Heart right ventricle (tissue), 16 donors: ENCODE measurements at places on chromosomes 6 and 20. TPM values are rescaled to one million over a fixed set of nuclear protein-coding genes. Genes with fewer than 3 reads are reported as not detected.

DNA sequence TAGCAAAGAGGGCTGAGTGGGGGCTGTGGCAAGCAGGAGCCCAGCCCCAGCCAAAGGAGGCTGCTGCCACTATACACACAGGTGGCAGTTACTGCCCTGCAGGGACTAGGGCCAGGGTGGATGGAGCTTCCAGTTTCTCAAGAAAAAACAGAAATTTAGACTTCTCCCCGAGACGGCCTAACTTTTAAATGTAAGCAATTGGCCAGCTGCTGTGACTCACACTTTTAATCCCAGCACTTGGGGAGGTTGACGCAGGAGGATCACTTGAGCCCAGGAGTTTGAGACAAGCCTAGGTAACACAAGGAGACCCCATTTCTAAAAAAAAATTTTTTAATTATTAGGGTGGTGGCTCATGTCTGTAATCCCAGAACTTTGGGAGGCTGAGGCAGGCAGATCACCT is 98.2 kb upstream of the NFATC2 start:
- DNase-seq, result no peak

DNA sequence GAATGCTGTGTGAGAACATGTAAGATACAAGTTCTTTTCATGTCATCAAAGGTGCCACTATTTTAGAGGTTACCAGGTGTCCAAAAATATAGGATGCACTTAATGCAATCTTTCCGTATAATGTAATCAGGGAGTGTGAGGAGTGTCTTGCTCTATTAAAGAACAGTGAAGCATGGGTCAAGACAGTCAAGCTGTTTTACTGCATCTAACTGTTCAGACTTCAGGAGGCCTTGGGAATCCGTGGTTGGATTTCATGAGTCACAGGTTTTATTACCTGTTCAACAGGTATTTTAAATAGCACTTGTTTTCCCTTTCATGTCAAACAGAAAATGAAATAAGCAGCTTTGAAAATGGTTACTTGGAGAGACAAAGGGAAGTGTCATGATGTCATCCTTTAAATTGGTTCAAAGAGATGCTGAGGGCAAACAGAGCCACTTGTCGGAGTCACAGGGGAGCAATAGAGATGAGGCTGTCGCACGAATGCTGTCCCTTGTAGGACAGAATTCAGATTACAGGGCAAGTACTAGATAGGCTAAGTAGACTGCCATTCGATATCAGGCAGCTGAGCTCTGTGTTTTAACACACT is 621.5 kb downstream of the QKI start:
- no peak for DNase-seq

DNA sequence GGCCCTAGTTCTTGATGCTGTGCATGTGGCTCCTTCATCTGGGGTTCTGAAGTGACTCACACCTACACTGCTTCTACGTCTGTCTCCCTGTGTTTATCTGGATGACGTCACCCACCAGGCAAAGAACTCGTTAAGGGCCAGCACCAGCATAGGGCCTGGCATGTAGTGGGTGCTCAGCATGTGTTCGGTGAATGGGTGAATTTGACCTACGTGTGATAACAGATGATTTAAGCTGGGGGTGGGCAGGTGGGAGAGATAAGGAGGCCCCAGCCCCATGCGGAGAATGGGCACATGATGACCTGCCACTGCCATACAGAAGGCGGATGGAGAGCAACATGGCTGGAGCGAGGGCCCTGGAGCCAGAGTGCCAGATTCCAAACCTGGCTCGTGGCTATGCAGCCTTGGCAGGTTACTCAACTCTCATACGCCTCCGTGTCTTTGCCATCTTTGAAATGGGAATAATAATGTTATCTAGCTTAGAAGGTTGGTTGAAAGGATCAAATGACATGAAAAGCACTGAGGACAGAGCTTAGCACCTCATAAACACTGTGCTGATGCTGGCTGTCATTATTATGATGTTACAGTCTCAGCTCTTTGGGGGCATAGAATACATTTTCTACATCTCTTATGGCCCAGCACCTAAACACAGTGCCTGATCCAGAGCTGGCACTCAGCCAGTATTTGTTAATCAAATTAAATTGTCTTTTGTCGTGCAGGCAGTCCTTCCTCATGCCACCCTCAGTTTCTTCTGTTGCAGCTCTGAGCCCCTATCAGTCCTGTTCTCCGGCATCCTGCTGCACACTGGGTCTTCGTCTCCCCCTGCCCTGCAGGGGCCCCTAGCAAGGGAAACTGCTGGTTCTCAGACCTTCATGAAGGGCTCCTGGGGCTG is 39.6 kb downstream of the VEGFA start:
- no peak for DNase-seq

DNA sequence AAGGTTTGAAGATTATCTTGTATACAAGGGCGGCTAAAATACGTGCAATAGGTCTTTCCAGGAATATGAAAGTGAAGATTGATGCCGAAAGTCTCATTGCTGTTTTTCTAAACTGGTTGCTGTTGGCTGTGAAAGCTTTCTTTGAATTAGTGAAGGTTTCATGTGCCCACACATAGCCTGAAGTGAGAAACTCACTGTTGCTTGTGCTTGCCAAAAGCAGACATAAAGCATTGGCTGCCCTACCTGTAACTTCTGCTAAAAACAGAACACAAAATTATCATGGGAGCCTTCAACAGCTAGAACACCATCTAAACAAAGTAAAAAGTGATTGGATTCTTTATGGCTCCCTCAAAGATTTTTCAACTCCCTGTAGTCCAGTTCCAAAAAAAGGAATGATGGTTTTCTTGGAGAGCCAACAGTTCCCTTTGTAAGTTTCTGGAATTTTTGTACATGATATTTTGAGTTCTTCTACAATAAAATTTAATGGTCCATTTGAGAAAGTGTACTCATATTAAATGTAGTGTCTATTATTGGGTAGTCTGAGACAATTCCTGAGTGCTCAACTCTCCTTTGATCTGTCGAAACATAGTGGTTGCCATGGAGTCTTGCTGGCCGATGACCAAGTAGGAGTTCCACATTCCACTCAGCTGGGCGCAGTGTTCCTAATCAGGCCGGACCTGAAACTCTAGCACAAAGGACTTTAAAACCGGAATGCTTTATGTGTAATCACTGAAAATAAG is 68.5 kb downstream of the PLEKHG1 start:
- peak; percentile 83 for DNase-seq

GRCh38 chr6:72787391-72788031 is 165.6 kb downstream of the KCNQ5 start:
- no peak for DNase-seq

- DNase-seq, result no peak
Measured at GRCh38 chr20:15333170-15333569, 995.8 kb upstream of the FLRT3 start.

DNA sequence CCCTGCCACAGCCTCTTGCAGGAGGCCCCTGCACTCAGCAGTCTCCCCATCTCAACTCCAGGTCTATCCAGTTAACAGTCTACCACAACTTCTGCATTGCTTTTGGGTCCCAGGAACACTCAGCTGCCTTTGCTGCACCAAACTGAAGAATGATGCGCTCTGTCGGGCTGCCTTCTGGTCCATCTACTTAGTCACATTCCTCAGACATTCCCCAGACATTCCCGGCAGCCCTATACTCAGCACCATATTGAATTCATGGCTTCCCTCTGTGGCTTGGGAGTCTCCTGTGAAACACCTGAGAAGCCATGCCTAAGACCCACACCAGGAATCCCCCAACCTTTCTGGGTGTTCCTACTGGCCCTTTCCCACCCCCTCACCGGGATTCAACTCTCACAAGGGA is 99.6 kb upstream of the COL21A1 start:
- DNase-seq, result no peak

DNA sequence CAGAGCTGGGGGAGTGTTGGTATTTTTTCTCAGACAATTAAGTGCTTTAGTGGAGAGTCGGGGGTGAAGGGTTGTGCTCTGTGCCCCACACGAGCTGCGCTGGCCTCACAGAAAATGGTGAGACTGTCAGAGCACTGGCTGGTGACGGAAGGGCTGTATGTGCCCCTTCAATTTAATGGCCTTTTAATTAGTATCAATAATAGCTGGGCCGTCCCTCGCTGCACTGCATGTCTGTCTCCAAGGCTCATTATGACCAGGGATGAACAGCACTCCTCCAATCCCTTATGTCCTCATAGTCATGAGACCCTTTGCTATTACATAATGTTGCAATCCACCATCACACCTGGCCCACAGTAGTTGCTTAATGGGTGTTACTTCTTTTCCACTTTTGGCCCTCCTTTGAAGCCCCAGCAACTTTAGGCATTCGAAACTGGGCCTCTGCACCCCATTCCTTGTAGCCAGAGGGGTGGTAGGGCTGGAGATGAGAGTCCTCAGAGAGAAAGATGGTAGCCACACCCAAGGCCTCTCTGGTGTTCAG is 9.5 kb upstream of the RALY start:
- DNase-seq, result no peak

GRCh38 chr6:55985309-55985708 is 109.9 kb upstream of the BMP5 start:
- DNase-seq, result no peak

GRCh38 chr20:59948828-59949720 is 8.9 kb downstream of the FAM217B start:
- no peak for DNase-seq

DNA sequence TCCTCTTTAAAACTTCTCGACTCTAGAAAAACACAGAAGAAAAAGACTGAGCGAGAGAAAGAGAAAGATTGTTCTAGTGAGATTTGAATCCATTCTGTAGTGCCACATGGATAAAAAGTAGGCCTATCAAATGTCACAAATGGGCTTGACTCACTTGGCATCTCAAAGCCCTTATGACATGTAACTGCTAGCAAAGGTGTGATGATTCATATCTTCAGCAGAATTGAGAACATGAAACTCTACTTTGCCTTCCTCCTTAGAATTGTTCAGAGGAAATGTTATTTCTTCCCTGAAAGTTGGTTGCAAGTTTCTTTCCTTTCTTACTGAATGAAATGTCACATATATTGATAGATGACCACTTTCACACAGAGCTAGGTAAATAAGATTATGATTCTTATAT is 40.4 kb upstream of the DUSP22 start:
- no peak for DNase-seq

DNA sequence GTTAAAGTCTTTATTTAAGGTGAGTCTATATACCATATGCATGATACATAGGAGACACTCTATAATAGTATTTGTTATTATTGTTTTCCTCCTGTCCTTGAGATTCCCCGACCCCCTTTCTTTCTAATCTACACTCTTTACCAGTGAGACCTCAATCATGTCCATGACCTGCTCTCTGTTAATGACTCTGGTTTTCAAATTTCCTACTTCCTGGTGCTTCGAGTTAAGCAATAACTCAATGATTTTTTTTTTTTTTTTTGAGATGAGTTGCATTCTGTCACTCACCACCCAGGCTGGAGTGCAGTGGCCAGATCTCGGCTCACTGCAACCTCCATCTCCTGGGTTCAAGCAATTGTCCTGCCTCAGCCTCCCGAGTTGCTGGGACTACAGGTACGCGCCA is 574.6 kb upstream of the SLC35B3 start:
- no peak for DNase-seq

GRCh38 chr6:111406200-111406721 is 76.8 kb downstream of the REV3L start:
- DNase-seq, result no peak

GRCh38 chr20:48933017-48933766 is 11.7 kb downstream of the ARFGEF2 start:
- DNase-seq, result no peak

- DNase-seq, result no peak
Measured at GRCh38 chr6:37406726-37407341, 26.2 kb upstream of the CMTR1 start.

DNA sequence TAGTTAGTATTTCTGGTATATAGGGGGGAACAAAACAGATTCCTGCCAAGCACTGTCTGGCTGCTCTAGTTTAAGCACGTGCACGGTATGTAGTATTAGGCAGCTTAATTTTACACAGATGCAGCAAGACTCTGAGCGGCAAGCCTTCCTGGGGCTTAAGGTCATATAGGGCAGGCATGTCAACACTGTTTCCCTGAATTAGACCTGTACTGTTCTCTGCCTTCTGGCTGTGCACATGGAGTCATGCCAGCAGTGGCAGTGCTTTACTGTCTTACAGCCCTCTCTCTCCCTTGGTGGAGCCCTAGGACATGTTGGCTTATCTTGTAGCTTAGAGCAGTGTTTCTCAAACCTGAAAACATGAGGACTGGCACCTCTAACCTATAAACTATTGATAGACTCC is 56.6 kb downstream of the PHF20 start:
- peak; percentile 54 for DNase-seq

- DNase-seq, result no peak
Measured at GRCh38 chr20:3990716-3991115, 24.6 kb downstream of the RNF24 start.

DNA sequence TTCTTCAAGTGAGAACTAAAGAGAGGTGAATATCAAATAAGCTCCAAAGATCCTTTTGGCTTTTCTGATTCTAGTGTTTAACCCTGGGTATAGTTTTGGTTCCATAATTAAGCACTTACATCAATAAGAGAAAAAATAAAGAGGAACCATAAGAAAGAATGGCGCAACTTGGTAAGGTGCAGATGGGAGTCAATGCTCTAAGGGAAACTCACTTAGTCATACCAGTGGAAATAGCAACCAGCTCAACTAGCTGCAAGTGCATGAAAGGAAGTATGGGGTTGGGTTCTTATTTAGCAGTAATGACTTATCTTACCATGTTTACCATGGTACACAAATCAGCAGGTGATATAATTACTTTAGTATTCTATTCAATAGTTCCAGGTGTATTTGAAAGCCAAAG is 296.5 kb upstream of the RUNX2 start:
- no peak for DNase-seq

DNA sequence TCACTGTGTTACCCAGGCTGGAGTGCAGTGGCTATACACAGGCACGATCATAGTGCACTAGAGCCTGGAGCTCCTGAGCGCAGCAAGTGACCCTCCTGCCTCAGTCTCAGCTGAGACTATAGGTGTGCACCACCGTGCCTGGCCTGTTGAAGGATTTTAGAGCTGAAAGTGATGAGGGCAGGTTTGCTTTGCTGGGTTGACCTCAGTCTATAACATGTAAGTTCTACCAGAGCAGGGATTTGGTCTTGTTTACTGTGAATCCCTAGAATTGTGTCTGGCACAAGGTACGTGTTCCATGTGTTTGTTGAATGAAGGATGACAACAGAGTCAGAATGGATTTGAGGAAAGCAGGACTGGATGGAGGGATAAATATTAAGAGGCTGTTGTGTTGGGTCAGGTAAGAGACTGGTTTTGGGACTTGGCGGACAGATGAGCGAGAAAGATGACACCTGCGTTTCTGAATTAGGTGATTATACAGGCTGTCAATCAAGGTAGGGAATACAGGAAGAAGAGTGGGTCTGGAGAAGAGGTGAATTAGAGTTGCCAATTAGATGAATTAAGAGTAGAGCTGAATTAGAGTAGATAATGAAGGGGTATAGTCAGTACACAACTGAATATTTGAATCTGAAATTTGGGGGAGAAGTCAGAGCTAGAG is 6.5 kb downstream of the ASXL1 start:
- no peak for DNase-seq

Gene SLC17A9
- 8.3 TPM for polyA plus RNA-seq

Gene TMEM74B
- 17.5 TPM for polyA plus RNA-seq

Gene ERVFRD-1
- 0.01 TPM for polyA plus RNA-seq

Gene RGS17
- 0.12 TPM for polyA plus RNA-seq
